ENCODE measurements at places on chromosomes 7 and 10.
A peak's percentile ranks its signal among the peaks of the same experiment; 100 is the strongest.

DNA sequence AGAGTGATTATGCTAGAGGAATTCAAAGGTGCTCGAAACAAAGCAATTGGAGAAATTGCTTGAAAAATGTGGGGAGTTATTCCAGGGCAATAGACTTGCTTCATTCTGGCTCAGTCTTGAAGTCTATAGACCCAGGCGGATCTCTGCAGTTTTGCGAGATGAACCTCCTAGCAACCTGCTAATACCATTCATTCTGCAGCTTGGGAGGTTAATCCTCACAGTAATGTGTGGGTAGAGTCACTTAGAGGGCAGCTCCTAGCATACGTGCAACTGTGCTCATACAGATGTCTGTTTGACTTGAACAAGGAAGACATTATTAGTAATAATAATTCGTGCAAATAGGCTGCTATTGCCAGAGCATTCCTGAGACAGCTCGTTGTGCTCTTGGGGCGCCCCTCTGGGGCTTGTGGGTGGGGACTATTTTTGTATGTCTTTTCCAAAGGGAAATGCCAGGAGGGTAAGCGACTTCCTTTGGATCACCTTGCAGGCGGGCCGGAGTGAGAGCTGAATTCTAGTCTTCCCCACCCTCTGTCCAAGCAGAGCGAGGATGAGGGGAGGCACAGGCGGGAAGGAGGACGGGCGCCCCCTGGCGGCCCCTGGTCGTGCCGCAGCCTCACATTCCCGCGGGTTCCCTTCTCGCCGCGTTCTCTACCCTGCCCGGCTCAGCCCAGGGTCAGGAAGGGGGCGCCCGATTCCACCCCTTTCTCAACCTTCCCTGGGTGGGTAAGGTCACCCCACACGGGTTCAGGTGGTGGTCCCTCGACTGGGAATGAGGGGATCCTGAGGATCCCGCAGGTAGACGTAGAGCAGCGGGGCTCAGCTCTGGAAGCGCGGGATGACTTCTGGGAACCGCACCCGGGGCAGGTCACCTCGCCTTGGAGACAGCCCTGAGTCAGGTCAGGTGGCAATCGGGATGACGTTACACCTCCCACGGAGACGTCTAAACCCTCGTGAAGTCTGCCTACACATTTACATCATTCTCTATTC, 241.5 kb downstream of the PHTF2 start:
- no peak for DNase-seq

- DNase-seq: peak; percentile 99
Observed at GRCh38 chr7:151736403-151736909, 140.5 kb downstream of the PRKAG2 start.

- DNase-seq: no peak
Observed at GRCh38 chr10:102668326-102669107, 24.2 kb downstream of the TRIM8 start.

DNA sequence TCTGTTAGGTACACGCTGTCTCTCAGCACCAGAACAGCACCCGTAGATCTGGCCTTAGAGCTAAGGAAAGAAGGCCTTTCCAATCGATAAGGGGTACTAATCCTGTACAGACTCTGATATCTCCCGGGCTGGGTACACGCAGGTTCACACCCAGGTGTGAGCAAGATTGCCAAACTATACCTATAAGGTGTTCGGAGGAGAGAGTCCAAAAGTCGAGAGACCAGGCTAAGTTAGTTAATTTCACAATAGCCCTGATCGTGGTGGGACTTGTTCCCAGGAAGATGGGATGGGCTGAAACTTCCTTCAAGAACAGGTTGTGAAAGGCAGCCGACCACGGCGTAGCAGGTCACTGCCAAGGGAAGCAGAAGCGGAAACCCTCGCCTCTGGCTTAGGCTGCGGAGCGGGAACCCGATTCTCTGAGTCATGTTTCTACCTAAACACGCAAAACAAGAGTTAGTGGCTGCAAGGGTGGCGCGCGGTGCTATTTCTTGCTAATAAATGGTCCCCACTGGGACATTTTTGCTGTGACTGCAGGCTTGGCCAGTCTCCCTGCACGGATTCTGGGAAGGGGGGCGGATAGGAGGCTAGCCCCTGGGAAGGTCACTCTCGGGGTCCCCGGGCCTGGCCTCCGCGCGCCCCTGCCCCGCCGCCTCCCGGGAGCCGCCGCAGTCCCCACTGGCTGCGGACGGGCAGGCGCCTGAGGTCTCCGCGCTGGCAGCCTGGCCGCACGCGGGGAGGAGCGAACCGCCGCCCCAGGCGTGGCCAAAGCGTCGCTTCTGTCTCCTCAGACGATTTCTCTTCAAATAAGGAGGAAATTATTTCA, 75.4 kb upstream of the PDSS1 start:
- DNase-seq: no peak

Measured in kidney glomerular epithelial cell (primary cell).